ENCODE measurements at places on chromosomes 6 and 20.

DNA sequence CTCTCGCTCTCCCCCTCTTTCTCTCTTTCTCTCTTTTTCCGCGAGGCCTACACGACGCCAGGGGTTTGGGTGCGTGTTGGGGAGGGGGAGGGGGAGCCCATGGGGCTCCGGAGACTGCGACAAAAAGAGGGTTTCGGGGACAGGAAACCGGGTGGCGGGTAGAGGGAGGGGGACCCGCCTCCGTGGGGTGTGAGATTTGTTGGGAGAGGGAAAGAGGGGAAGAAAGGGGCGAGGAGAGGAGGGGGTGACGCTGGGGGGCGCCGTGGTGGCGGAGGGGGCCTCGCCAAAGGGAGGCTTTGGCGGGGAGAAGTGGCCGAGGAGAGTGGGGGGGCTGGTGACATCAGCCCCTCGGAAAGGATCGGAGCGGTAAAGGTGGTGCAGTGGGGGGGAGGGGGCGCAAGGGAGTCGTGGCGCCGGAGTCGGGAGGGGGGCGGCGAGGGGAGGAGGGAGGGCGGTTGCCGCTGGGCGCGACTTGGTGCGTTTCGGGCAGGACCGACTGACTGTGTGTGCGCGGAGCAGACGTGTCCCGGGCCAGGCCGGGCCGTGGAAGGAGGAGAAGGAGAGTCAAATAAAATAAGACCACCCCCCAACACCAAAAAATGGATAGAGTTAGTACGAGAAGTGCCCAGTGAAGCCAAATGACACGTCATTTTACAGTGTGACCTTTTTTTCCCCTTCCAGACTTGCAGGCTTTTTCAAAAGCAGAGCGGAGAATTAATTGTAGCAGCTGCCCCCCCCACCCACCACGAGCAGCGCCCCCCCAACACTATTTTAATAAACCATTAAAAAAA lies 39.8 kb downstream of the GNAS start:
- DNase-seq = peak; percentile 78

- no peak for DNase-seq
These were observed 1.1 kb upstream of the SLC35B2 start for GRCh38 chr6:44258325-44258863.

GRCh38 chr20:25195962-25196785 lies 662 bp downstream of the ENTPD6 start:
- DNase-seq = peak; percentile 46

DNA sequence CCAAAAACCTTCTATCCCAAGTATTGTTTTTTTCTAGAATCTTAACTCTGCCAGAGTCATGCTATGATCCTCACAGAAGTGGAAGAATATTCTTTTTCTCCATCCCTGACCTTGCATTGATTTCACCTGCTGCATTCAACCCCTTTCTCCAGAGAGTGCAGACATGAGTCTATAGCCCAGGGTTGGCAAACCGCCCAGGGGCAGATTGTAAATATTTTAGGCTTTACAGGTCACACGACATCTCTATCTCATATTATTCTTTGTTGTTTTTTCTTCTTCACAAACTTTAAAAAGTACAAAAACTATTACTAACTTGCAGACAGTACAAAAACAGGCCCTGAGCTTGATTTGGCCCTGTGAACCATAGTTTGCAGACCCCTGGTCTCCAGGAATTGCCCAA lies 112.1 kb upstream of the ASF1A start:
- DNase-seq = no peak

- DNase-seq = no peak
These were observed 60.7 kb downstream of the GRIK2 start for GRCh38 chr6:101454106-101454676.

GRCh38 chr20:63017826-63018411 lies 11.2 kb upstream of the BHLHE23 start:
- DNase-seq = no peak
